ENCODE measurements at places on chromosomes 2 and 18. TPM values are rescaled to one million over a fixed set of nuclear protein-coding genes. Genes with fewer than 3 reads are reported as not detected.

TMEM169 gene
- 3.1 TPM for total RNA-seq

NEB gene
- 1.4 TPM for total RNA-seq

SUMO1 gene
- 52.9 TPM for total RNA-seq

SERPINB4 gene
- total RNA-seq, result not detected
